ENCODE measurements at places on chromosomes 2 and 18.

DNA sequence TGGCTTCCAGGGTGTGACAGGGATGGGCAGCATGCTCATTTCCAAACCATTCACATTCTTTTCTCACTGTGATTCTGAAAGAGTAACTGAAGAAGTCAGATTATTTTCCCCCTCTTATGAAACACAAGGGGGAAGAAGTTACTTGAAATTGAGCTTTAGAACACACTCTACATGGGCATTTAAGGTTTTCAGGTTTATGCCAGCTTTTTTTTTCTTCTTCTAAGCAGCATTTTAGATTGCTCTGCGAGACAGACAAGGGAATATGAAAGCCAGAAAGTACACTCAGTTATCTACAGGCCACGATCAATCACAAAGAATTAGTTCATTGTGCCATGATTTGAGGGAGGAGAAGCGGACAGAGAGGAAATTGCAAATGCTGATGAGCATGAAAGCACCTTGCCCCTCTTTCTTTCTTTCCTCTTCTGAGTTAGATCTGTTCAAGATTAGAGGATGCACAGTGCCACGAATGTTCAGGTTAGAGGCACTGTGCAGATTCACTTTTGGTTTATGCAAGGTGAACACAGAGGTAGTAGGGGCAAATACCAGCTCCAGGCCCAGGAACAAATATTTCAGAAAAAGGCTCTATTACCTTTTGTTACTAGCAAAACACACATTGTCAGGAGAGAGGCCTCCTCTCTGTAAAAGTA is 49.2 kb downstream of the CXCR4 start:
- no peak for DNase-seq

DNA sequence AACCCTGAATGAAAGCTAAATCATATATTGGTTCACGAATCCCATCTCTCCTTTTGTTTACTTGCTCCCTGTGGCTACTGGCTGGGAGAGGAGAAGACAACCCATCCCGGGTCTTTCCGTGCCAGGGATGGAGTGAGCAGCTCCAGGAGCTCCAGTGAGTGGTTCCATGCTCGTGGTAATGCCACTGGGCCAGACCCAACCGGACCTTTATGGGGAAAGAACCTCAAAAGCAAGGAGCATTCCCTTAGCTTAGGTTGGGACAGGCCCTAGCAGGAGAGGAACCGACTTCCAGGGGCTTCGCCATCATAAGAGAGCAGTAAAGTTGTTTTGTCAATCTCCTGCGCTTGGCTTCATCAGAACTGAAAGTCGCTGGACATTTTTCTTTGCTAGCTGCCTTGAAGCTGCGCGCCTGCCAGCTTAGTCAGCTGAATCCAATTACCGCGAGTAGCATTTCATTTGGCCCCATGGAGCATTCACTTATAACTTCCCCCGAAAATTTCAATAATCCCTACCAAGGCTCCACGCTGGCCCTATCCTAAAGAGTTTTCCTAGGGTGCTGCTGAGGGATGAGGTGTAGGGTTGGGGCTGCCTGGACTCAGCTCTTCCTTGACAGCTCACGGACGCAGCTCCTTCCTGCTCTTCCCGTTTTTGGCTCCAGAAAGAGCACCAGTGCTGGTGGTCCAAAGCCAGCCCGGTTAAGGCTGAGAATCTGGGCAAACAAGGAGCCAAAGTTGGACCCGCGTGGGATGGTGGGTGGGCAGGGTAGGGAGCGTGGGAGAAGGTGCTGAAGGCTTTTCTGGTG is 4.9 kb downstream of the HOXD3 start:
- DNase-seq: no peak

GRCh38 chr2:28976584-28976983 is 4.5 kb upstream of the TOGARAM2 start:
- DNase-seq: no peak

DNA sequence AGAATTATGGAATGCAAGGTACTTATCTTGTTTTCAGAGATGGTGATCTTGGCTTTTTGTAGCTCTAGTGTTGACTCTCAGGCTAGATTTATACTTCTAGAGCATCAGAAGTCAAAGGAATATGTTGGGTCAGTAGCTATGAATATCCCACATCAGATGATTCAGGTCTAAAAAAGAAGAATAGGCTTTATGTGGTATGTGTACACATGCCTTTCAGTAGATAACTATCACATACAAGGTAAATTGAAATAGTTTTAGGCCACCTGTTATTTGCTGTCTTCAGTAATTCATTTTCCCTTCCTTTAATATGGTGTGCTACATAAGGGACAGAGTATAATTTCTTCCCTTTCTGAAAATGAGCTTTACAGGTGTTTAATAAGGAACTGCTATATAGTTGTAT is 142.4 kb downstream of the AGPS start:
- no peak for DNase-seq

- no peak for DNase-seq
Observed at GRCh38 chr2:126187668-126188067, 468.3 kb upstream of the GYPC start.

DNA sequence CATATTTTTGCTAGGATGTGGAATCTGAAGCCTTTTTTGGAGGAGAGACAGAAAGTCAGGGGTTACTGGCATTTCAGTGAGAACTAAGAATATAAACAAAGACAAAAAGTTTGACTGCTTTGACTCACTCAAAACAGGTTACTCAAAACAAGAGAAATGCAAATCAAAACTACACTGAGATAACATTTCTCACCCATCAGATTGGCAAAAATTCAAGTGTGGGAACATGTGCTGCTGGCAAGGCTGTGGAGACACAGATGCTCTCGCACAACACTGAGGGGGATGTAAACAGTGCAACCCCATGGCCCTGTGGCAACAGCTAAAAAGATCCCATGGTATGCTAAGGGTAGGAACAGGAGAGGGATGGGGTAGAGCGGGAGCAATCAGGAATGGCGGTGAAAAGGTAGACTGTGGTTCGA is 86.6 kb downstream of the DTNB start:
- no peak for DNase-seq

- no peak for DNase-seq
Observed at GRCh38 chr2:70482401-70482800, 71.2 kb downstream of the TGFA start.

DNA sequence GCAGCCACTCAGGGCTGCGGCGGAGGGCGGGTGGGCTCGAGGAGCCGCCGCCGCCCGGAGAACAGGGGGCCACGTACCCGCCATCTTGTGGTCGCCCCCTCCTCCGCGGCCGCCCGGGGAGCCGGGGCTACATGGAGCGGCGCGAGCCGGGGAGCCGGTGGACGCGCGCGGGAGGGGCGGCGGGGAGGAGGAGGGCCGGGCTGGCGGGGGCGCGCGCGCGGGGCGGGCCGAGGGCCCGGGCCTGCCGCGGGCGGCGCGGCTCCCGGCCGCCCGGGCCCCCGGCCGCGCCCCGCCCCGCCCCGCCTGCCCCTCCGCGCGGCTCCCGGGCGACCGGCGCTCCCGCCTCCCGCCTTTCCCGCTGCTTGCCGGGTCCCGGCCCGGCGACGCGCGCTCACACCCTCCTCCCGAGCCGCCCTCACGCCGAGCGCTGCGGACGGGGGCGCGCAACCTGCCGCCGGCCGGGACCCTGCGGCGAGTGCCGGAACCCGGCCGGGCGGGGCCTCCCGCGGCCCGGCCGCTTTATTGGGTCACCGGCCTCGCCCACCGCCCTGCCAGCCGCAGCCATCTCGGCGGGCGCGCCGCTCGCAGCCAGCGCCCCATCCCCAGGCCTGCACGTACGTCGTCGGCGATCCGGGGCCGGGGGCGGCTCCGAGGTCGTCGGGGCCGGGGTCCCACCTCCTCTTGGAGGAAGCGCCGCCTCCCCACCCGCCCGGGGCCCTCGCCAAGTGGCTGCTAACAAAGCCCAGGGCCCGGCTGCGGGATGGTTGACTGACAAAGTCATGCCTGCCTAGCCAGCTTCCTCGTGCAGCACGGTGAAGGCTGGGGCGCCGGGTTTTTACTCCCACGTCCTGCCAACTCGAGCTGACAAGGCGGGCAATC is at the start of gene PPP4R1:
Gene PPP4R1, minus strand, starts transcription at position 159 of the 879 bp plus-strand sequence. Its CDS starts 75 bp downstream, at position 84.
- DNase-seq: no peak

DNA sequence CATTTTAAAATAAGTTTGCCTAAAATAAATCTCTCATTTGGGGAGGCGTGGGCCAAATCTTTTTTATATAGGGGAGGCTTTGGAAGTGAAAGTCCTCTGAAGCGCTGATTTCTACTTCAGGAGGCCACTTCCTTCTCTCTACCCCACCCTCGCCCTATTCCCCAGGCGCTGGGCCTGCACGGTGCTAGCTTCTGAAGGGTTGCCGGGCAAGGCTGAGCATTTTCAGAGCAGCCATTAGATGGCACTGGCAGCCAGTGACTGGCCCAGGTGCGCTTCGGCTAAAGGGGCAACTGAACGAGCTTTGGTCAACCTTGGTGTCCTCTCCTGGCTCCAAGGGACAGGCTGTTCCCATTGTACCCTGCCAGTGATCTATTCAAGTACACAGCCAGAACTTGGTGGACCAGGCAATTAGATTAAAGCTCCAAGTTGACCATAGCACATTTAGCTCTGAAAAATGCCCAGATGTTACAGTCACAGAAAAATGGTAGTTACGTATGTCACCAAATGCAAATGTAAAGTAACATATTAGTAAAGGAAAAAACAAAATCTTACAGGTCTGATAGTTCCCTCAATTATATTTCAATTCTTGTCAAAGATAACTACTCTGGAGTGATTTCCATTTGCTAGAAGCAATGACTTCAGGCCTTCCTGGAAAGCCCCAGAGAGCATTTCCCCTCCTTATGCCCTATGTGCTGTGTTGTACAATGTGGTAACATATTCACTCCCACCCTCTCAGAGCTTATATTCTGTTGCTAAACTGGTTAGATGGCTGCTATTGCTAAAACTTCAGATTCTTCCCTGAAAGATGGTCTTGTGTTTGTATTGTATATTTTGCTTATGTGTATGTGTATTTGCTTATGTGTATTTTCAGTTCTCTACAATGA is 2.1 kb downstream of the POMC start:
- no peak for DNase-seq

DNA sequence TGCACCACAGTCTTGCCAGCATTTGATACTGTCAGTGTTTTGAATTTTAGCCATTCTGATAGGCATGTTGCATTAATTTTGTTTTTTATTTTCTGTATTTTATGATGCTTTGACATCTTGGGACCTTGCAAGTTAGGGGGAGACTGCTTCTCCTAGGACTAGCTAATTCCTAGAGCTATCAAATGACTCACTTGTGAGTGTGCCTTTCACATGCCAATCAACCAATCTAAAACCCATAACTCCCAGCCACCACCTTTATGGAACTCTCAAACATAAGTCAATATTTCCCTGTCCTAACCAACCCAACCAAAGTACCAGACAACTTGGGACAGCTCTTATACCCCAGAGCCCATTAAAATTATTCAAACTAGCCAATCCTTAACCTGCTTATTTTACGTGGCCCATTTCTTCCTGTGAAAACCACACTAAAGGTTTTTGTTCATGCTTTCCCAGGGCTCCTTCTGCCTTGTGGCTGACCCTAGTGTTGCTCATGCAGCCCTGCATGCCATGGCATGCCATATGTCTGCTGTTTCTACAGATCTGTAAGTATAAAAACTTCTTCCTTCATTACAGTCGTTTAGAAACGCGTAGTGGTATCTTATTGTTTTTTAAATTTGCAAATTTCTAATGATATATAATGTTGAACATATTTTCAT is 230.1 kb downstream of the GPD2 start:
- no peak for DNase-seq

DNA sequence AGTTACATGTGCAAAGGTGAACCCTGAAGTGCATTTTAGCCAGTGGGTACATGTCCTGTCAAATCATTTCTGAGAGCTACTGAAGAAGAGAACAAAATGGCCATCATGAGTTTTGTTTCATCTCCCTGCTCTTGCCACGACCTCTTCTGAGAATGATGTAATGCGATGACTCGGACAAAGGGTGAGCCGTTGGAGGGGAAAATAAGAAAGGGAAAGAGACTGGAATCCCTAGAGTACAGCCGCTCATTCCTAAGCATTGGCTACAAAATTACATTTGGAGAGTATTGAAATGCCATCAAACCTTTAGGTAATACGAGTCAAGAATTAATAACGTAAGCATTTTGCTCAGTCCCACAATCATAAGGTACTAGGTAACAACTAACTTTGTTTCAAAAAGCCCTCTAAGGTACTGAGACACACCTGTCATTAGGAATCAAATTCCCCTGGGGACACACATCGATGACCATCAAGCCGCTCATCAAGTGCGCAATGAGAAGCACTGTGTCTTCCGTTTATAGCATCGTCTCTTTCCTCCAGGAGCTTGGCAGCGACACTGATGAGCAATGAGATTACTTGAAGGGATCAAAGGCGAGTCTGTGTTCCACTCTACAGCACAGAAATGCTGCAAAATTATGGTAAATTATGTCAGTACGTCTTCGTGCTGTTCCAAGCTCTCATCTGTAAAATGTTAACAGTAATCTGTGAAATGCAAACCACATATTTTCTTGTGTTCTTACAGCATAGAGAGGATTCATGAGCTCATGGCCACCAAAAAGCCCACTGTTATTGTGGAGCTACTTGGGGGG is 97.3 kb upstream of the PIEZO2 start:
- no peak for DNase-seq

GRCh38 chr18:37545461-37546271 is 19.9 kb downstream of the CELF4 start:
- DNase-seq: no peak

GRCh38 chr2:64219149-64219548 is 74.9 kb upstream of the PELI1 start:
- no peak for DNase-seq

- DNase-seq: peak; percentile 26
Observed at GRCh38 chr2:160209516-160209856, 9.4 kb upstream of the ITGB6 start.

DNA sequence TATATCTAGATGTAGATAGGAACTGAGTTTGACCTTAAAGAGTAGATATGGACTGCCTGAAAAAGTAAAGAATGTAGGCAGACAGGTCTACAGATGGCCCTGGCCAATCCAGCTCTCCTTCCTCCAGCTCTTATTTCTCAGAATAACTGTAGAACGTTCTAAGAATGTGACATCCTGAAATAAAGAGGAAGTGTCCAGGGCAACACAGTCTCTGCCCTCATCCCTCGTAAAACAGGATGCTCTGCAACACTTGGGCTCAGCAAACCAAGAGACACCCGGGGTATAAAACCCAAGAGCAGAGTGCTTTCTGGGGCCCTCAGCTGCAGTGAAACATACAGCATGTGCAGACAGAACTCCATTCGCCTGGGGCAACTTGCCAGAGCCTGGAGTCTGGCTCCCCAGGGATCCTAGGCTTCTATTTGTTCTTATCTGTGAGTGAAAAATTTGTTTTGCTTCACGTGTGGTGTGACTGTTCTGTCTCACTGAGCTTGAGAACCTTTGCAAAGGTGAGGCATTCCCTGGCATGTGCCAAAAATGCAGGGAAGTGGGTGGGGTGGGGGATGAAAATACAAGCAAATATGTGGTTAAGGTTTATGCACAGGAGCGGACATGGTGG is 401.0 kb downstream of the SETBP1 start:
- no peak for DNase-seq

- no peak for DNase-seq
Observed at GRCh38 chr18:46395795-46396194, 261.2 kb downstream of the LOXHD1 start.

GRCh38 chr18:56210520-56210919 is 427.9 kb downstream of the TXNL1 start:
- no peak for DNase-seq

DNA sequence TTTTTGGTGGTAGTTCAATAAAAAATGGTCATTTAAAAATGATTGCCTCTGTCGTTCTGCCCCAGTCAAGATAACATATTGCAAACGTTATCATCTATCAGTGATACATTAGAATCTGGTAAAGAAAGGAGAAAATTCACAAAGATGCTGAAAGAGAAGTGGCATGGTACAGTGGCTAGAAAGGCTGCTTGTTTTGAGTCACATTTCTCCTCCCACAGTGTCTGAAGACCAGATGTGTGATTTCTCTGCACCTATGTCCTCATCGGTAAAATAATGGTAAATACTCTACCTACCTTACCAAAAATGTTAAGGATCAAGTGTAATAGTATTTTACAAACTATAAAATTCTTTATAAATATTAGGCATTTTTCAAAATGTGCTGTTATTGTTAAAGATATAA is 76.1 kb upstream of the NOSTRIN start:
- no peak for DNase-seq

Data from NCI-H524 treated with DMSO at 0.1 percent for 48 hours (cell line).